ENCODE measurements at places on chromosomes 2 and 18. TPM values are rescaled to one million over a fixed set of nuclear protein-coding genes. Genes with fewer than 3 reads are reported as not detected.

DNA sequence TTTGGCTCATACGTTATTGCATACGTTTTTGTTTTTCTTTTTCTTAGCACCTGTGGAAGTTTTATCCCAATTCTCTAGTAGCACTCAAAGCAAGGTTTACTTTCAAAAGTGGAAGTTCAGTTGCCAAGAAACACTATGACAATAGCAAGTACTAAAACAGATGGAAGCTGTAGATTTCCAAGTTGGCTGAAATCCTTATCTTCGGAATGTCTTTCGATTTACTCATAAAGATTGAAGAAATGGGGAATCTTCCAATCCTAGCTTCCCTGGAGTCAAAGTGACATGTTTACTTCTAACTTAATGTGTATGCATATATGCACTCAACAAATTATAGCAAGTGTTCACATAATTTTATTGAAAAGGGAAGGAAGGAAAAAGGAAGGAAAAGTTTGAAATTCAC, 307.4 kb downstream of the CTNNA2 start:
- no peak for DNase-seq

- no peak for DNase-seq
Observed at GRCh38 chr18:8121942-8122480, 487.2 kb upstream of the RAB12 start.

DNA sequence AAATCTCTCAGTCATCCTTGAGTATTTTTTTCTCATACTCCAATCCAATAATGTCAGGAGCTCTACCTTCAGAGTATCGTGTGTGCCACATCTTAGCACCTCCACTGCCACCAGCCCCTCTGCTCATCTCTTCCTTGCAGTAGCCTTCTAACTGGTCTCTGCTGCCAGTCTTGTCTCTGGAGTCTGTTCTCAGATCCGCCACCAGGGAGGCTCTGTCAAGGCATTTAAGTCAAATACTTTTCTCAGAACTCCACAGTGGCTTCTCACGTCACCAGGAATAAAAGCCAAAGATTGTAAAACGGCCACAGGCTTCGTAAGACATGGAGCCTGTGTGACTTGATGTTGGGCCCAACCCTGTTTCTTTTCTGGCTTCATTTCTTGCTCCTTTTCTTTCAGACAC, 7.1 kb downstream of the UNC50 start:
- DNase-seq, result no peak

- no peak for DNase-seq
Observed at GRCh38 chr2:154696810-154697417, 1.6 kb upstream of the KCNJ3 start.

DNA sequence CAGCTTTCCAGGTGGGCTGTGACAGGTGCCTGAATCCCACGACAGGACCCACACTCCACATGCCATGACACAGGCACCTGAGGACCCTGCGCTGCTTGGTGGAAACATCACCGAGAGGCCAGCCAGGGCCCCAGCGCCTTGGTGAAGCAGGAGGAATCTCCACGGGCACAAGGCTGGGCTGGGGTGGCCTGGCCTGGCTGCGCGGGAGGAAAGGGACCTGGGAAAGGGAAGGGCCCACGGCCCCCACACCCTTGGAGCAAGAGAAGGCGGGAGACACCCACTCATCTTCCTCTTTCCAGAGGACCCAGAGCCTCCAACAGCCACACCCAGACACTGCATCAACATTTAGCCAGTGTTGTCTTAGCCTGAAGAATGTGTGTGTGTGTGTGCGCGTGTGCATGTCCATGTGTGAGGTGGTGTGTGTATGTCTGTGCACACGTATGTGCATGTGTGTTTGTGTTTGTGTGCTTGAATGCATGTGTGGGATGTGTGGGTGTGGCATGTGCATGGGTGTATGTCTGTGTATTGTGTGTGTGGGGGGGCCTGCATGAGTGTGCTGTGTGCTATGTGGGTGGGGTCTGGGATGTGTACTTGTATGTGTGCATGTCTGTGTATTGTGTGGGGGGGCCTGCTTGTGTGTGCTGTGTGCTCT, 6.3 kb upstream of the OTOS start:
- no peak for DNase-seq

GRCh38 chr2:188415754-188416083, 124.0 kb downstream of the GULP1 start:
- no peak for DNase-seq

DNA sequence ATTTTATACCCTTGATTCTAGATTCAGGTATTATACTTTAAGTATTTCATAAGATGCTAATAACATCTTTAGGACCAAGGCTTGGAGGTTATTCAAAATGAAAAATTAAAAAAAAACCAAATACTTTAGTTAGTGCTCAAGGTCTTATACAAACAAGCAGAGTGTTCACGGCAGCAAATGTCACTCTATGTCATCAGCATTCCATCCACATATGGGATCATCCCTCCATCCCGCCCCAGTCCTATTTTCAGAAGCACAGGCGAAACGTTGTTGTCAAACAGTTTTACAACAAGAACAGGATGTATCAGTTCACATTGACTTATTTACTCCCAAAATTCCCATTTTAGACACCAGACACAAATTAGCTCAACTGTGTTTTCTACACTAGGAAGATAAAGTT, 83.7 kb downstream of the DSEL start:
- DNase-seq, result no peak

Gene UGT1A3
- not detected for total RNA-seq

Gene OSR1
- total RNA-seq, result 5.1 TPM

Gene EML6
- 0.09 TPM for total RNA-seq

Gene ACADL
- 0.32 TPM for total RNA-seq

Gene ANTXR1
- total RNA-seq, result 310 TPM

Gene SLC11A1
- 1.2 TPM for total RNA-seq

Gene CGREF1
- 45.2 TPM for total RNA-seq
